ENCODE measurements at places on chromosomes 1 and 21. TPM values are rescaled to one million over a fixed set of nuclear protein-coding genes. Genes with fewer than 3 reads are reported as not detected.

CACNA1S gene
- total RNA-seq: under 0.01 TPM

INTS7 gene
- 9.9 TPM for total RNA-seq

SLC2A5 gene
- 0.50 TPM for total RNA-seq

SPATA17 gene
- 4.4 TPM for total RNA-seq

SGIP1 gene
- total RNA-seq: 0.58 TPM

EDARADD gene
- total RNA-seq: 0.39 TPM

PLD5 gene
- 5.5 TPM for total RNA-seq

FLG2 gene
- total RNA-seq: not detected

SKI gene
- total RNA-seq: 46.0 TPM

LDLRAD1 gene
- 0.39 TPM for total RNA-seq

NCSTN gene
- total RNA-seq: 83.0 TPM

COL8A2 gene
- 3.6 TPM for total RNA-seq

SYTL1 gene
- 0.83 TPM for total RNA-seq

HEYL gene
- total RNA-seq: 2.4 TPM

FRRS1 gene
- 20.6 TPM for total RNA-seq

PRAMEF27 gene
- total RNA-seq: not detected

FAM43B gene
- total RNA-seq: 35.4 TPM

USH2A gene
- 0.11 TPM for total RNA-seq

MYBPH gene
- not detected for total RNA-seq

EFNA1 gene
- total RNA-seq: 16.3 TPM

Data from adrenal gland (tissue), 19 donors.